ENCODE measurements at places on chromosomes 1 and 21.

DNA sequence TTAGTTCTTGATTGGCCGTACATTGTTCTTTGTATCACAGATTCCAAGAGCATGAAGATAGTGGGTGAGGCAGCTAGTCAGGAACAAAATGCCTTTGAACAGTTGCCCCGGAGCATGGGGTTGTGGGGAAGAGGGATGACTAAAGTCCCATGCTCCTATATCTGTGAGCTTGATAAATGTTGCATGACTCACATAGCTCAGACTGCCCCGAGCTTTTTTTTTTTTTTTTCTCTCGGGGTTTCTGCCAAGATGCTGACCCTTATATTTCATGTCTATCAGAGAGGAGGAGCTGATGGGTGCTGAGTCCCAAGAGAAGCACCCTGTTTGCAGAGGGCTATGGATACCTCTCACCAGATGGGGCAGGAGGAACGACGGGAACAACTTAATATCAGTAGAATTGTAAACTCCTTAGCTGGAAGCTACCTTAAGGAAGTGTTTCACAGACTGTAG, 40.6 kb downstream of the SRRM1 start:
- peak; percentile 59 for DNase-seq

DNA sequence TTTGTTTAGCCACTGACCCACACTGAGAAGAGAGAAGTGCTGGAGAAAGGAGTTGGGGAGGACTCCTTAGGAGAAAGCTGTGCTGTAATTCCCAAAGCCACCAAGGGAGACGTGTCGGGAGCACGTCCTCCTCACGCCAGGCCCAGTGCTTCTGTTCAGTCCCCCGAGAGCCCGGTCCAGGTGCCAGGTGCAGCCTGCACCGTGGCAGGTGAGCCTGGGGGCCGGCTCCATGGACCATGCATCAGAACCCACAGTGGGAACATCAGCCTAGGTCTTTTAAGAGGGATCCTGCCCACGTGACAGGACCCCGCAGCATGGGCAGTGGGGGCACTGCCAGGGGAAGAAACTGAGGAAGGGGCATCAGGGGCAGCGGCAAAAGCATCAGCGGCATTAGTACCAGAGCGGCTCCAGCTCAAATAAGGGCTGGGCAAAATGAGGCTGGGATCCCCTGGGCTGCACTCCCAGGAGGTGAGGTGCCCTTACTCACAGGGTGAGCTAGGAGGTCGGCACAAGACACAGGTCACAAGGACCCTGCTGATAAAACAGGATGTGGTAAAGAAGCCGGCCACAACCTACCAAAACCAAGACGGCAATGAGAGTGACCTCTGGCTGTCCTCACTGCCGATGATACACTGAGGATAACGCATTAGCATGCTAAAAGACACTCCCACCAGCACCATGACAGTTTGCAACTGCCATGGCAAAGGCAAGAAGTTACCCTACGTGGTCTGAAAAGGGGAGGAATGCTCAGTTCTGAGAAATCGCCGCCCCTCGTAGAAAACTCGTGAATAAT, 24.6 kb upstream of the PRDM15 start:
- no peak for DNase-seq

- no peak for DNase-seq
These were observed 63.8 kb downstream of the FGGY start for GRCh38 chr1:59360729-59361128.

DNA sequence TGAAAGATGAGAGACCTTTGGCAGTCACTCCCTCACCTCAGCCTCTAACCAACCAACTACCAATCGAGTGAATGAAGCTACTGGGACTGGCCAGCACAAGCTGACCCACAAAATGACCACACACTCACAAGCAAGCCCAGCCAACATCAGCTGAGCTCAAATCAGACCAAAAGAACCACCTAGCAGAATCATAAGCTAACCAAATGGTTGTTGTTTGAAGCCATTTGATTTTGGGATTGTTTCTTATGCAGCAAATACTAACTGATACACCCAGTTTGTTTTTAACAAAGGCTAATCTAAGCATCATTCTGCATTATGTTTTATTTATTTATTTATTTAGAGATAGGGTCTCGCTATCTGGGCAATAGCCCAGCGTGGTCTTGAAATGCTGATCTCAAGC, 310.4 kb downstream of the SETD4 start:
- DNase-seq, result no peak

DNA sequence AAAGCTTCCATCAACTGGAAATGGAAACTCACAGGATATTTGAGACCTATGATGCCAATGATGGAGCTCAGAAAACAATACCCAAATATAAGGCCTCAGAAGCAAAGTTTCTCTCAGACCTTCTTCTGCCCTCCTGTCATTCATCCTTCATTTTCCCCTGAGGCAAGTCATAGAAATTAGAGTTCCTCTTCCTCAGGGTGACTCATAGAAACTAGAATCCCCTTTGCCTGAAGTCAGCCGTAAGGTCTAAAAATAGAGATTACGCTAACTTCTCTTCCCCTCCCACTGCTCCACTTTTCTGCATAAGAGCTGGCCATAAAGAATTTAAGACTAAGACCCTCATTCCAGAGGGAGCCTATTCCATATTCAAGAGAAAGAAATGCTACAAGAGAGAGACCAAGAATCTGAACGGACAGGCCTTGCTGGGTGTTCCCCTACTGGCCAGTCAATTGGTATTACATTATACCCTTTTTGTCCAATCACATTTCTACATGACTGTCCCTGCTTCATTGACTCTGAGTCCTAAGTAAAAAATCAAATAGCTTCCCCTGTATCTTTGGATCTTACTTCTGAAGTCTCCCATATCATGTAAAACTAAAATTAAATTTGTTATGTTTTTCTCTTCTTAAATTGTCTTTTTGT, 994.9 kb downstream of the ADGRL2 start:
- peak; percentile 68 for DNase-seq

DNA sequence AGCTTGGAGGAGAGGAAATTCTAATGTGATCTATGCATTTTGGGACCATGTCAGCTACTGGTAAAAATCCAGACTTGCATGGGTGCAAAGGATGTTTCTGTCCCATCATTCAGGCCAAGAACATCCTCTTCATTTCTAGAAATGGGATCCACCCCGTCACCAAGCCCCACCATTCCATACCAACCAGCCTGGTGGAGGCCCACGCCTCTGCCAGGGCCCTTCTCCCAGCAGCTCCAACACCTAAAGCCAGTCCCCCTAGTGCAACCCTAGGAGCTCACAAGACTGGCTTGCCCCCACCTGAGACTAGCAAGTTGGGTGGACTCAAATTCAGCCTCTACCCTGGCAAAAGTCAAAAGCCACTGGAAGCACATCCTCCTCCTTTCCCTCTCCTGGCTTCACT, 1.9 kb downstream of the ARHGEF11 start:
- no peak for DNase-seq

- no peak for DNase-seq
These were observed 498.7 kb downstream of the AMY1C start for GRCh38 chr1:104248385-104248784.

GRCh38 chr1:231241750-231242149, 738 bp downstream of the GNPAT start:
- DNase-seq, result peak; percentile 21

DNA sequence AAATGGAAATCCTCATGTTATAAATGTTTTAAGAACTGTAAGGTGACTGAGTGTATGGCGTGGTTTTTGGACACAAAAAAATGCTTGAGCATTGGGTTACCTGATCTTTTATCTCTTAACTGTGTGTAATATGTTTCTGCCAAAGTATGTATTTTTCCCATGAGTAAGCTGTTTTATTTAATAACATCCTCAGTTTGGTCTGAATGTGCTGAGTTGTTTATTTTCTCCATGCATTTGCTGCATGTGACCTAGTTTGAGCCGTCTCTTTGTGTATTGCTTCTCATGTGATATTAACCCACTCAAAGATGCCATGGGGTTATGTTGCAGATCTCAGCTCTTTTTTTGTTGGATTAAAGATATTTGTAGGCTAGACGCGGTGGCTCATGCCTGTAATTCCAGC, 6.1 kb upstream of the LYPLA2 start:
- peak; percentile 16 for DNase-seq

GRCh38 chr1:184507604-184508280, 120.9 kb downstream of the C1orf21 start:
- DNase-seq, result no peak

GRCh38 chr1:207670192-207670591, 25.3 kb downstream of the CR1L start:
- DNase-seq, result no peak

GRCh38 chr1:81548918-81549587, 251.7 kb upstream of the ADGRL2 start:
- no peak for DNase-seq

- DNase-seq, result no peak
These were observed 107.0 kb downstream of the PLXNA2 start for GRCh38 chr1:208137193-208137592.

GRCh38 chr21:32613436-32614043, 1.4 kb upstream of the CFAP298 start:
- no peak for DNase-seq

DNA sequence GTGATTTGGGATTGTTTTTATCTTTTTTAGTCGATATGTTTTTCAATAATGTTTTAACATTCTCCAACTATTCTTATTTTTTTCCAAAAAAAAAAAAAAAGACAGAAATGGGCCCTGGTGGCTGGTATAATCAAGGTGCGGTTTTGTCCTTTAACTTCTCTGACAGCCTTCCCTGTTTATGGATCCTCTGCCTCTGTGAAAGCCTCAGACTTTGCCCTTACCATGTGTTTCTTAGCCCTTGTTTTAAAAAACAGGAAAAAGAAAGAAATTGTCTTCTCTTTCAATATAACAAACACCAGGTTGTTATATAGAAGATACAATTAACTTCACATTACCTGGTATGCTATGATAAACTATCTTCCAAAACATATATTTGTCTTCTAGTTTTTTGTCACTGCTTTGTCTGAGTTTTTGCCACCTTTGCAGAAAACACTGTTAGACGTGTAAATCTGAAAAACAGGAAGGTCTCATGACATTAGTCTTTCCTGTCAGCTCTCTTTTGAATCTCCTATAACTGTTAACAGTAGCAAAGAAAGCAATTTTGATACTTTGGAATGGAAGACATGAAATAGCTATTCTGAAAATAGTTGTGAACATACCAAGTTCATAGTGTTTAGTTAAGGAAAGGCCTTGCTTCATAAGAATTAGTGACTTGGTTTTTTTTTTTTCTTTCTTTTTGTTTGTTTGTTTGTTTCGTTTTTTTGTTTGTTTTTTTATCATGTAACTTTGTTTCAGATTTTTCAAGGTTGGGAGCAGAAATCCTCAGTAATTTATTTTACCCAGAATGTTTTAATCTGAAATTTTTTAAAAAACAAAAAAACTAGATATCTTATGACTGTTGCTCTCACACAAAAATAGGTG, 31.7 kb upstream of the CACYBP start:
- peak; percentile 39 for DNase-seq

DNA sequence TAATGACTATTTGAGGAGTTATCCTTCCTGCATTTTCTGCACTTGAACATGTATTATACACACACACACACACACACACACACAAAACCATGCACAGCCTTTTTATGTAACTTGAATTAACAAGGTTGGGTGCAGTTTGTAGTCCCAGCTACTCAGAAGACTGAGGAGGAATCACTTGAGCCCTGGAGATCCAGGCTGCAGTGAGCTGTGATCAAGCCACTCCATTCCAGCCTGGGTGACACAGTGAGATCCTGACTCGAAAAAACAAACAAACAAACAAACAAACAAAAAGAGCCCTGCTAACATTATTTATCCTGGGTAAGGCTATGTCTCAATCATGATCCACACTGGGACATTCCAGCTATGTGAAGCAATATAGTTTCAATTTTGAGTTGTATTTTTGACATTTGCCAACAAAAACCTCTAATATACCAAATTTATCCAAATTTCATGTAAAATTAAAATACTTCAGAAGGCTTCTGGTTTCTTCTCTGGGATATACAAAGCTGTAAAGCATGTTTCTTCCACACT, 156.8 kb downstream of the NTPCR start:
- DNase-seq, result peak; percentile 45

GRCh38 chr1:171256940-171257606, 8.8 kb downstream of the FMO1 start:
- DNase-seq, result no peak

GRCh38 chr1:221692643-221693042, 49.2 kb downstream of the DUSP10 start:
- no peak for DNase-seq

DNA sequence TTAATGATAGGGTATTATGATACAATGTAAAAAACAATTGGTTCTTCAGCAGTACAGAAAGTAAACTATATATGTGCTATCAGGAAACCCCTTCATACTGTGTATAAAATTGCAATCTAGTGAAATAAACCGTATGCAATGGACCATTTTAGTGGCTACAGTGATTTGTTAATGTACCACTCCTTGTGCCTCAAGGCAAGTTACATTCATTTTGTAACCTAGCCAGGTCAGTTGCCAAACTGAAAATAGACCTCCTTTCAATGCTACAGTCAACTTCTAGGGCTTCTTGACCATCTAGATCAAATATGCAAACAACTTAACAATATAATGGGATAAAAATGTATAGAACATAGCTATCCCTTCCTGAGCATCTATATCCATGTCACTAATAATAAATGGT, 52.0 kb upstream of the RAVER2 start:
- no peak for DNase-seq

DNA sequence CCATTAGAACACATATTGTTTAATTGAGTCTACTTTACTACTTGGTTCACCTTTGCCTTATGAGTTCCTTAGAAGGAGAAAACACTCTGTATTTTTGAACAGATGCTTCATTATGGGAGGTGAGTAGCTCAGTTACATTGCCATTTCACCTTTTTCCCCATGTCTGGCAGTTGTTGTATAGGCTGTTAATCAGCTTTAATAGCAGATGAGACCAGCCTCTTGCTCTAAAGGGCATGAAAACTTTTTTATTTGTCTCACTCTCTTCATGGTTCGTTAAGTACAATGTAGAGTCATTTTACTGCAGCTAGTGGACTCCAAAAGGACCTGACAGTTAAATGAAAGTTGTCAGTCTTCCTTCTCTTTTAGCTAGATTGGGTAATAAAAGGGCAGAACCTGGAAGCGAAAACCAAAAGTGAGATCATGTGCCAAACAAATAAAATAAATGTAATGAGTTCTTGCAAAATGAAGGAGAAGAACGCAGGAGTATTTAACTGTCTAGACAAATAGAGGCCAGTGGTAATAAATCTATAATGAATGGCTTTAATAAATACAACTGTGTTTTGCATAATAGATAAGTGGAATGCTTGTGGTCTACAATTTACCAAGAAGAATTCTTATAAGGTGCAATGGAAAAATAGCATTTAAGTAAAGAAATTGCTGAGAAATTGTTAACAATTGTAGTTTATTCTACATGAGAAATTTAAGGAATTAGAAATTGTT, 180.0 kb upstream of the NEGR1 start:
- DNase-seq, result no peak

- DNase-seq, result peak; percentile 68
These were observed 14.0 kb upstream of the TBX15 start for GRCh38 chr1:119002028-119002686.

- no peak for DNase-seq
These were observed at the start of gene SYT14 for GRCh38 chr1:209937996-209938959. Gene SYT14, plus strand, starts transcription at chr1:209938217. Its CDS starts 48 bp downstream, at chr1:209938265.

- no peak for DNase-seq
These were observed 305.7 kb downstream of the MATN1 start for GRCh38 chr1:30417701-30418046.

DNA sequence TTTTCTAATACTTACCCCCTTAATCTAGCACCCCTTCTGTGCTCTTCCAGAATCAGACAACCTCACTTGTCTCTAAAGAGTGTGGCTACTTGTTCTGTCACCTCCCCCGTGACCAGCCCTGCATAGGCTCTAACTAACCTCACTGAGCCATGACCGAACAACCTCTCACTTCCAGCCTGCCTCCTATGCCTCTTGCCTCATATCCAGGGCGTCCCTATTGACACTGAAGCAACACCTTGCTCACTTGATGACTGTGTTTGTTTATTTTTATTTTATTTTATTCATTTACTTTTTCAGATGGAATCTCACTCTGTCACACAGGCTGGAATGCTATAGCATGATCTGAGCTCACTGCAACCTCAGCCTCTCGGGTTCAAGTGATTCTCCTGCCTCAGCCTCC, 235.1 kb upstream of the B3GALT2 start:
- DNase-seq, result no peak

Data from suppressor macrophage treated with lipopolysaccharide for 1 hour (primary cell).